ENCODE measurements at places on chromosomes 5 and 9.

DNA sequence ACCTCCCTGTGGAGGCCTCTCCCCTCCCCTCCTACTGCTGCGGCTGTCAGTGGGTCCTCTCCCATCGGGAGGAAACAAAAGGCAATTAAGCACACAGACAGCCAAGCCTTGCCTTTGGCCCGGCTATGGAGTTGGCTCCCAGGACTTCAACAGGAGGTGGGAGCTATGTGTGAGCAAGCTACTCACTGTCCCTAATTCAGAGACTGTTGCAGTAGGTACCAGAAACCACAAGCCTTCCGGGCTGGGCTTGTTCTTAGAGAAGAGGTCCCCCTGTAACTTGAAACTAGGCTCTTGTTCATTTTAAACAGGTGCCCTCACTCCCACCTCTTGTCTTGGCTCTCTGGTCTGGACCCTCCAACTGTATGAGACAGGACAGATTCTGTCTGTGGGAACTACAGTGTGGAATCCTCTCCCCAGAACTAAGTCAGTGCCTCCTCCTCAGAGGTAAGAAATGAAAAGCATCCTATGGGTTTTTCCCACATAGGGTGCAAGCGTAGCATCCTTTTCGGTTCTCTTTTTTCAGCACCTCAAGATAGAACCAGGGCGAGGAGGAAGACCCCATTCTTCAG, 561.1 kb downstream of the EBF1 start:
- DNase-seq, result no peak

DNA sequence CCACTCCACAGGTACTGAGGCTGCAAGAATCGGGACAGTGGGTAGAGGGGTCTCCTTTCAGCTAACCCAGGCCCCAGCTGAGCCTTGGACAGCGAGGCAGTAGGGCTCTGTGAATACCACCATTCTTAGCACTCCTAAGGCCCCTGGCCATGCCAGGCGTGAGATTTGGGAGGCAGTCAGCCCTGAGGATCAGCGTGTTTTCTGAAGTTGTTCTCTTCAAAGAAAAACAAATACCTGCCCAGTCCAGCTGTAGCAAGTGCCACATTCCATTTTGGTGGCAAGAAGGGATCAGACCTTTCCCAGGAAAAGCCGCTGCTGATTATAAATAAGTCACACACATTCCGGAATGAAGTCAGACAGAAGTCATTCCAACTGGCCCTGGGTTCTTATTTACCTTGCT, 47.8 kb downstream of the RALGPS1 start:
- no peak for DNase-seq

DNA sequence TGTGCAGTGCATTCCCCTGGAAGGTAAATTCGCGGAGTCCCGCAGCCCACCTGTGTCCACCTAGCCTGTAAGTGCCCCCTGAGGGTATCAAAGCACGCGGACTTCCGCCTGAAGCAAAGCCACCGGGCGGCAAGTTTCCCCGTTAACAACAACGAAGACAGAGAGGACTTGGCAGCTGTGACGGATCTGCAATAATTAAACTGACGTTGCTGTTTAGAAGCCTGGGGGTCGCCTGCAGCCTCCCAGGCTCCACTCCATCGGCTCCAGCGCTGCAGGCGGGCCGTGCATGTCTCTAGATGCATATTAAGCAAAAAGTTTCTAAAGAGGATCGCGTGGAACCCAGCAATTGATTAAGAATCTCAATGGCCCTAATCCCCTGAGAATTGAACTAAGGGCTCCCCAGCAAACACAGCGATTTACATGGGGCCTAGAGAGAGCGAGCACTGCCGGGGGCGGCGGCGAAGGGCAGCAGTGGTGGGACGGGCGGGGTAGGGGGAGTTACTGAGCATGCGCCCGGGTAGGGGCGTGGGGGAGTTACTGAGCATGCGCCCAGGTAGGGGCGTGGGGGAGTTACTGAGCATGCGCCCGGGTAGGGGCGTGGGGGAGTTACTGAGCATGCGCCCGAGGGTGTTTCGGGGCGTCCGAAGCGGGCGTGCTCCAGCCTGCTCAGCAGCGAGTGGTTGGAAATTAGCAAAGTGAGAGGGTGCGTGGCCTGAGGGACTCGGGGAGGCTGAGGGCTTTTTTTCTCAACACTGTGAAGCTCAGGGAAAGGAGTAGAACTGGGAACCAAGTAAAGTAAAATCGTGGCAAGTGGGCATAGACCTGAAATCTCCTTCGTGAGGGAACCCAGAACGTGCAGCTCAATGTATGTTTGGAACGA, 255.2 kb downstream of the DOCK8 start:
- DNase-seq, result peak; percentile 86

GRCh38 chr5:32058101-32058500, 116.0 kb downstream of the GOLPH3 start:
- DNase-seq, result no peak

DNA sequence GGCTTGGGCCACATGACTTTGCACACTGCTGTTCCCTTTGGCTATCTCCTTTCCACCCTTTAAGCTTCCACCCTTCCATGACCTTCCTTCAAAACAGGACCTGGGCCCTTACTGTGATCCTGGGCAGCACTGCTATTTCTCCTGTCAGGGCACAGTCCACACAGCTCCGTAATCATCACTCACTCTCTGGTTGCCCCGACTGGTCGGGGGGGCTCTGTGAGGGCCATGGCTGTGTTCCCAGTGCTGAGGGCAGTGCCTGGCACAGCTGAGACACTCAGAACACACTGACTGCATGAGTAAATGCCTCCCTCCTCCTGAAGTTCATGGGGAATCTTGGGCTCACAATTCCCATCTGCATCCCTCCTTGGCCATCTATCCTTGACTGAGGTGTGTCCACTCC, 12.2 kb downstream of the TRAF1 start:
- no peak for DNase-seq

- DNase-seq, result no peak
Observed at GRCh38 chr9:10661994-10662393, 49.2 kb upstream of the PTPRD start.

DNA sequence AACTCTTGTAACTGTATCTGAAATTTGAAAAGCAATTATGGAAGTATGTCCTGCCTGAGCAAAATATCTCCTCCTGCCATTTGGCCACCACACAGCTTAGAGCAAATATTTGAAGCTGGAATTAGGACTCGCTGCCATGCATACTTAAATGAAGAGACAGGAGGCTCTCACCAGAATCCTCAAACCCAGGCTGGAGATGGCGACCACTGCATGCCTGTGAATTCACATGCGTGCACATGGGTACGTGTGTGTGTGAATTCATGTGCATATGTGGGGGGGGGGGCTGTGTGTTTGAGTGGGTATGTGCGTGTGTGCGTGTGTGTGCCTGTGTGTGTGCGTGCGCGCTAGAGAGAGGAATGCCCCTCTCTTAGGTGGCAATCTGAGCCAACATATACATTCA, 84.1 kb upstream of the IRX1 start:
- DNase-seq, result no peak

DNA sequence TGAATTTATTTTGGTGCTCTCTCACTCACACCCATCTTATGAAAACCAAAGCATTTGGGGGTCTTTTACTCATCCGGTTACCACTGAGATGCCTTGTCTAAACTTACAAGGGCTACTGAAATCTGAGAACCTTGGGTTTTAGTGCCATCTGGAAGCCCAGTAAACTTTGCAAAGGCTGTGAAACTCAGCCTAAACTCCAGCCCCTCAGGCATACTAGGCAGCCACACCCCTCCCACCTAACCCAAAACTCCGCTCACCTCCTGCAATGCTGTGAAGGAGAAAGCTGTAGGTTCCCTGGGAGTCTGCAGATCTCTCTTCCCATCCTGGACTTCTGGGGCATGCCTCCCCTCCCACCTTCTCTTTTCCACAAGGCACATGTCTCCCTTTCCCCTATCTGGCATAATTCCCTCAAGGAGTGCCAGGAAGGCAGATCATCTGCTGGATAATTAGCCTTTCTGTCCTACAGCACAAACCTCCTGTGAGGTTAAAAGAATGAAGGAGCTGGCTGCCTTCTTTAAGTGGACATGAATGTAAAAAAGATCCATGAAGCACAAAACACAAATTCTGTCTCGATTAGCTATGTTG, 71.5 kb upstream of the ANXA1 start:
- no peak for DNase-seq

- no peak for DNase-seq
Observed at GRCh38 chr5:22390888-22391287, 462.3 kb downstream of the CDH12 start.

DNA sequence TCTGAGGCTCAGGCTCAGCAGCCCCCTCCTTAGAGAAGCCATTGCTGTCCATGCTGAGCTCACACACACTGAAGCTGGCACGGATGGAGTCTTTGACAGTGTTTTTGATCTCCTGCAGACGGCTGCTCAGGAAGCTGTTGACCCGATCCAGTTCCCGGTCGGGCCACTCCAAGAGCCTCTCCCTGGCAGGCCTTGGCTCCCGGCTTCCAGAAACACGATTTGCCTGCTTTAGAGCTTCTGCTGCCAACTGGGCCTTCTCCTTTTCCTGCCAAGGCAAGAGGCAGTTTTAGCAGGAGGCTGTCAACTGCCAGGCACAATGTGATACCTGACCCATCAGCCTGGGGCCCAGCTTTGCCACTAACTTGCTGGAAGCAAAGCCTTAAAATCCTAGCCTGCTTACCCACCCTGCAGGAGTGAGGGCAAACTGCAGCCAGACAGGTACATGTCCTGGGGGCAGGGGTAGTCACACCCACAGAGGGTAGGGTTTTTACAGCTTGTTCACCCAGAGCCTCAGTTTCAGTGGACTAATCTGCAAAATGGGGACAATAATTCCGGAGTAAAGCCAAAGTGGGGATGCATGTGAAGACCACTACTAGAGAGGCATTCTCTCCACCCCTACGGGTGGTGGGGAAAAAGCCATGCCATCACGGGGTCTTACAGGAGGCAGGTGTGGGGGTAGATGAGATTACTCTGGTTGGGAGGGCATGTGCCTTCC, 8.3 kb upstream of the DDX41 start:
- DNase-seq, result no peak

- DNase-seq, result peak; percentile 59
Observed at GRCh38 chr5:157253547-157253946, 12.4 kb upstream of the CYFIP2 start.

GRCh38 chr5:82046276-82046647, 74.4 kb downstream of the ATG10 start:
- no peak for DNase-seq

GRCh38 chr5:146805081-146805480, 73.5 kb downstream of the PPP2R2B start:
- no peak for DNase-seq

DNA sequence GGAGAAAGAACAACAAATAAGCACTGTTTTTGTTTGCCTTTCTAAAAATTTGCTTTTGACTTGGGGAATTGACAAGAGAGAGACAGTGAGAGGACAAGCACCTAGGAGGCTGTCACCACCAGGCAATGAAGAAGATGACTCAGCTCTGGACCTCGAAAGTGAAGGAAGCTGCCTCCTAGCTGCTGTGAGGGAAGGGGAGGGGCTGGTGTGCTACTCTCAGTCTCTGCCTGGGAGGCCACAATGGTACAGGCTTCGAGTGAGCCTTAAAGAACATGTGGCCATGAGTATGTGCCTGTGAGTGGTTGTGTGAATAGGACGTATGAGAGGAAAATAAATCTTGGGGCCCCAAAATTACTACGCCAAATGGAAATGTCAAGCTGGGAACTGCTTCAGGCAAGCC, 7.1 kb upstream of the PLK2 start:
- no peak for DNase-seq

- no peak for DNase-seq
Observed at GRCh38 chr5:172144931-172145869, 42.8 kb downstream of the STK10 start.

- DNase-seq, result peak; percentile 92
Observed at GRCh38 chr5:177455036-177455660, 8.5 kb downstream of the PRR7 start.

DNA sequence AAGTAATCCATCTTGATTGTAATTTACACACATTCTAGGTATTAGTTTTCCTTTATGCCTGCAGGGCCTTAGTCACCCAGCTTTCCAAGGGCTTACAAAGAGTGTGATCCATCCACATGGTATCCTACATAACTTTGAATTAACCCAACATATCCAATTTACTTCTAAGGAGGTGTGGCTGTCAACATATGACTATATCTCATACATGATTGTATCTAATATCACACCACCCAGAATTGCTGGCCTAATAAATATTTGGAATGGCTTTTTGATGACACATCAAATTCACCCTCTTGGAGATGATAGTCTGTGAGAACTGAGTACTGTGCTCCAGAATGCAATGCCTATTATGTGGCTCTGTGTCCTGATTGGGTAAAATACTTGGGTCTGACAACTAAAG, 363.3 kb upstream of the GRIN3A start:
- no peak for DNase-seq

DNA sequence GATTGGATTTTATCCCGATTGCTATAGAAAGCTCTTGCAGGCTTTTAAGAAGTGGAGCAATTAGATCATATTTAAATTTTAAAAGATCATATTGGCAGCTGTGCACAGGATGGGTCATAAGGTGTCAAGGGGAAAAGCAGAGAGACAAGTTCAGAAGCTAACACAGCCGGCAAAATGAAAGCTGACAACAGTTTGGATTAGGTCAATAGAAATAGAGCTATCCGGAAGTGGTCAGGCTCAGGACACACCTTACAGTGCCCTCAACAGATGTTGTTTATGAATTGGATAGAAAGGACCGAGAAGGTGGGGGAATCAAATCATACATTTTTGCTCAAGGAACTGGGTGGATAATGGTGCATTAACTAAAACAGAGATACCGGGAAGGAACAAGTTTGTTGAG, 46.3 kb upstream of the MARCHF11 start:
- no peak for DNase-seq

GRCh38 chr9:83714329-83714728, 6.6 kb upstream of the UBQLN1 start:
- DNase-seq, result no peak

DNA sequence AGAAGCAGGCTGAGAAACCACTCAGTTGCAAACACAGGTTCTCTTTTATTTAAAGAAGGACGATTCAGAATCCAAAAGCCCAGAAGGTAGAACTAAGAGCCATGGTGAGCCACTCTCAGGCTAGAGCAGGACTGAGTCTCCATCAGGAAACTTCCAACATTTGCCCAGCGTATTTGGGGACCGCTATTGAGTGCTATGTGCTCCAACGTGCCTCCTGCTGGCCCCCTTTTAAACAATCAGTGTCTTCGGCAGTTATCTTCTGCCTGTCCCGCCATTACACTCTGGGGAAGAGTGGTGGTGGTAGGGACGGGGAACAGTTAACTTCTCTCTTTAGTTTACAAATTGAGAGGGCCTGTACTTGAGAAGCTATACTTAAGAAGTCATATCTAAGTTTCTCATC, 78.1 kb downstream of the DENND1A start:
- no peak for DNase-seq

GRCh38 chr5:142070734-142071133, 37.8 kb upstream of the NDFIP1 start:
- no peak for DNase-seq

DNA sequence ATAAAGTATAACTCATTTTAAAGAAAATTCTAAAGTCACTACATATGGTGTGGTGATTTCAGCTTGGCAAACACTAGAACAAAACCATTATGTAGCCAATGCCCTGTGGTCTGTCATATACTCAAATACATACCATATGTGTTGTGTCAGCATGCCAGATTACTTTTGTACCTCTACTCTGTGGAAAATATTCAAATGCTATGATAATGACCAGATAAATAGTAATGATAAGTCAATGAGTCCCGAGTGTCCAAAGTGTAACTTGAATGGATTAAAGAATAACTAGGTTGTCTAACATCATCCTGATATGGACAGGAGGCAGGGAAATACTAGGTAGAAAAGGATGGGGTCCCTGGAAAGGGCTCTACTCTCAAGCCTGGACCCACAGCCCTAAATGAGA, 58.0 kb upstream of the IL6ST start:
- DNase-seq, result no peak

Measured in colonic mucosa (tissue), 4 donors.